GM23338 (cell line): ENCODE measurements at places on chromosomes 2 and 18.

DNA sequence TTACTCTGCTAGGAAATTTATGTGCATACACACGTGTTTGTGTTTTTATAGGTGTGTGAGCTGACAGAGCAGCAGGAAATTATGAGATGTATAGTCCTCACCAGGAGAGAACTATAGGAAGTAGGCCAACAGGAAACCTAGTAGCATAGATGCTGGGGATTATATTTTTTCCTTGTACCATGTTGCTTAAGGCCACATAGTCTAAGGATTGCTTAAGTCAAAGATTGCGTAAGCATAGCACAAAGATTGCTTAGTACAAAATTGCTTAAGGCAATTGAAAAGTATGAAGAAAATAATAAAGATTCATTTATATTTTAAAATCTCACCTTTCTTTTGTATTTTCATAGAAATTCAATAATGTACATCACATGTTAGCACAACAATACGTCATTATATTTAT is 18.7 kb upstream of the CCDC102B start:
- DNase-seq = no peak

GRCh38 chr2:70668911-70669310 is 99.1 kb downstream of the ADD2 start:
- DNase-seq = no peak

DNA sequence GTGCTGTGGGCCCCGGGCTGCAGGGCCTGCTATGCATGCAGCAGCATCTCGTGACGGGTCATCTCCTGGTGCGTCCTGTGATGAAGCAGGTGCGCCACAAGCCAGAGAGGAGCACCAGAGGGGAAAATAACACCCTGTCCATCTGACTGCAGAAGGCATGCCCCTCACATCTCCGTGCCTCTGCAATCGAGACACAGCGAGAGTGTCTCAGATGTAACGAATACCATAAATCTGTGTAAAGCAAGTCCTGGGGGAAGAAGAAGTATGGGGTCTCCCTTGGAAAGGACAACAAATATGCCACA is 137.5 kb downstream of the PTGR3 start:
- no peak for DNase-seq

- DNase-seq = no peak
Measured at GRCh38 chr18:76453932-76454331, 41.1 kb downstream of the ZNF516 start.

GRCh38 chr2:164954186-164954585 is 1.1 kb downstream of the SLC38A11 start:
- no peak for DNase-seq

DNA sequence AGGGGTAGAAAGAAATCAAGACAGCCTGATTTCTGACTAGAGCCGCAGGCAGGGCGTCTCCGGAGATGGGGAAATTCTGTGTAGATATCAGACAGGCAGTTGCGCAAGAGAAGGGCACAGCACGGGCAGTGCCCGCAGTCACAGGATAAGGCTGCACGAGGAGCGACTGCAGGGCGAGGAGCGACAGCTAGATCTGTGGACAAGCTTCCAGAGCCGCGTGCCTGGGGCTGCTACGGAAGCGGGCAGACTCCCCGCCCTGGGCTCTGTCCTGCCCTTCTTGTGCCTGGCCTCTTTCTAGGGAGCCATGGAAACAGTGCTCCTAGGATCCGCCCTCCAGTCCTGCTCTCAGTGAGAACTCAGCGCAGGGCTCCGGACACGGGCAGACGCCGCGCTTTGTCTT is 12.6 kb downstream of the MC5R start:
- DNase-seq = no peak

- DNase-seq = no peak
Measured at GRCh38 chr18:77762642-77763041, 513.0 kb downstream of the GALR1 start.
